ENCODE measurements at places on chromosomes 1 and 21. TPM values are rescaled to one million over a fixed set of nuclear protein-coding genes. Genes with fewer than 3 reads are reported as not detected.
A peak's percentile ranks its signal among the peaks of the same experiment; 100 is the strongest.

GRCh38 chr1:40276122-40276521, 18.1 kb downstream of the ZMPSTE24 start:
- DNase-seq = no peak

DNA sequence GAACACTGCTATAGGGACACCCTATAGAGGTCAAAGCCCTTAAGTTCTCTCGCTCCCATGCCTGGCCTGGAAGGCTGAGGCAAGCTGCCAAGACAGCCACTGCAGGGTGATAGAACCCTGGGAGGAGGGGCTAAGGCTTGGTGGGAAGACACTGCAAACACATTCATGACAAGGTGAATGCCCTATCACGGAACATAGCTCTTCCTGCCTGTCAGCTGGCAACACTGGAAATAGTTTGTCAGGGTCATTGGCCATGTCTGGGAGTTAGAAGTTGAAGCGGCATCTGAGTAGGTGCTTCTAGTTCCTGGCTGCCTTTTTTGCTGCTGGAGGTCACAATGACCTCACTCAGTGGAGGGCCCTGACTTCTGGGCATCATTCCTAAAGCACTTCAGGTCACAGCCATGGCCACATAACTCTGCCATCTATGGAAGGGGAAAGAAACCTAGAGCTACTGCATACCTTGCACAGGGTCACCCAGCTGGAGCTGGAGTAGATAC, 4.2 kb downstream of the FABP3 start:
- peak; percentile 63 for DNase-seq

GRCh38 chr1:114208714-114209113, 55.0 kb upstream of the SYT6 start:
- no peak for DNase-seq

GRCh38 chr21:33149181-33149580, 79.2 kb downstream of the OLIG1 start:
- no peak for DNase-seq

DNA sequence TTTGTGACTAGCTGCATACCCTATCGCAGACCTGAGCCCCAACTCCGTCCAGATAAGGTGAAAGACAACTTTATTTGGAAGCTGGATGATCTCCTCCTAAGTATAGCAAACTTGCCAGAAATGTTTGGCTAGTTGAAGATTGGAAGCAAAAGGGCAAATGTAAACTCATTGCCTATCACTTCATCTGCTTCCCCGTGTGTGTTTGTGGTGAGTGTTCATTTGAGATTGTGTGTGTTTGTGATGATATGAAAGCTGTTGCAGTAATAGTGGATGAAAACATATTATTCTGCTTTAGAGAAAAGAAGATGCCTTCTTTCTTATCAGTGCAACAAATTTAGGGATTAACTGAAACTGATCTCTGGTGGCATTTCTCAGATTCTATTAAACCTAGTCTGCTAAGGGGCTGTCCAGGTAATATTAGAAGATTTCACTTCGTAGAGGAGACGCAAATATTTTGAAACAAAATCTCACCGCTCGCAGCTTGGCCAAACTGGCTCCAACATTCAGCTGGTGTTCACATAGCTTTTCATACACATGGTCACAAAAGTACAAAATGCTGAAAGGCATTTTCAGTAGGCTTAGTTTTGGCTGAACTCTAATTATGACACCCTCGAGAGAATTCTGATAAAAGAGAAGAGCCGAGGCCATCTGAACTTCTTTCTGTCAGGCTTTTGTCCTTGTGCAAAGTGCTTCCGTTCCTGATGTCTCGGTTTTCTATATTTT, 1.1 kb downstream of the TBX19 start:
- no peak for DNase-seq

GRCh38 chr1:6145864-6146410, 34.2 kb downstream of the CHD5 start:
- no peak for DNase-seq

DNA sequence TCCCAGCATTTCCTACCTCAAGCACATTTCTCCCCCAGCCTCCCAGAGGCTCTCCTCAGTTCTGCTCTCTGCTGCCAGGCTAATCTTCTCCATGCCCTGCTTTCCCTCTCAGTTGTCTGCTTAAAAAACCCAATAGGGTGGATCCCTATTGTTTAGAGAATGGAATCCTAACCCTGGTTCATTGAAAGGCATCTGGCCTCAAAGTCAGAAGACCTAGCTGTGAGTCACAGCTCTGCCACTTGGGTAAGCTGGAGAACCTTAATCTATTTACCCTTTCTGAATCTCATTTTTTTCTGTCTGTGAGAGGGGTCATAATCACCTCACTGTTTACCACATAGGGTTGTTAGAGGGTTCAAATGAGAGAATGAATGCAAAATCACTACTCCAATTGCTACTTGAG, 12.5 kb upstream of the MYOC start:
- DNase-seq = no peak

DNA sequence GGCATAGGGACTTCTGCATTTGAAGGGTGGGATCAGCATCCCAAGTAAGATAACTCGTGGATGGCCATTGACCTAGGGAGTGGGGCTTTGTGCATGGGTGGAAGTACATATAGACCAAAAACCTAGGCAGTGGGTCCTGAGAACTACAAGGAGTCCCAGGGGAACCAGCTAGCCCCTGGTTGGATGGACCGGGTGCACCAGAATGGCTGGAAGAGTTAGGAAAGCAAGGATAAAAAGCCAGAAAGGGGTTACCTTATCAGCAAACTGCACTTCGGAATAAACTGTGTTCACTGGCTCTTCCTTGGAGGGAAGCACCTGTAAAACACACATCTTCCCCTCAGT, 26.6 kb upstream of the SLAMF6 start:
- DNase-seq = no peak

- peak; percentile 54 for DNase-seq
Observed at GRCh38 chr1:13948888-13949391, 249.0 kb downstream of the PRDM2 start.

GRCh38 chr1:68703921-68704354, 207.1 kb upstream of the DEPDC1 start:
- DNase-seq = no peak

DNA sequence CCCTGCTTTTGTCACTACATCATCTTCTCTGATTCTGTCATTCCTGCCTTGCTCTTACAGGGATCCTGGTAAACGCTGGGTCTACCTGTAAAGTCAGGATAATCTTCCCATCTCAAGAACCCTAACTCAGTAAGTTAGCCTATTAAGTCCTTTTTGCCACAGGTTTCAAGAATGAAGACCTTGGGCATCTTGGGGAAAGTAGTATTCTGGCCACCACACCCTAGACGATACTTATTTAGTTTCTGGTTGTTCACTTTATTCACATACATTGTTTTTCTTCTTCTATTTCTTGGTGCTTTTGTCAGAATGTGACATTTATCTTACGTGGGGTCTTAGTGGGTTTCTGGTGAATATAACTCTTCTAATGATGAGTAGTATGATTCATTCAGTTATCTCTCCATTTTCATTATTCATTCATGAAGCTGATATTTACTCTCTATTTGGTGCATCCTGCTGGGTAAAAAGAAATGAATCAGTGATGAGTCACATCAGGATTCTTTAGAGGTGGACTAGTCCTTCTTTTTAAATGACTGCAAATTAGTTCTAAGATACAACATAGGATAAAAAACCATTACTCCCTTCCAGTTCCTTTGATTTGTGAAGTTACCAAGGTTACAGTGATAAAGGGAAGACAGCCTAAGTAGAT, 514.4 kb upstream of the B3GALT2 start:
- DNase-seq = no peak

- DNase-seq = no peak
Observed at GRCh38 chr1:175479521-175480342, 263.7 kb downstream of the TNR start.

DNA sequence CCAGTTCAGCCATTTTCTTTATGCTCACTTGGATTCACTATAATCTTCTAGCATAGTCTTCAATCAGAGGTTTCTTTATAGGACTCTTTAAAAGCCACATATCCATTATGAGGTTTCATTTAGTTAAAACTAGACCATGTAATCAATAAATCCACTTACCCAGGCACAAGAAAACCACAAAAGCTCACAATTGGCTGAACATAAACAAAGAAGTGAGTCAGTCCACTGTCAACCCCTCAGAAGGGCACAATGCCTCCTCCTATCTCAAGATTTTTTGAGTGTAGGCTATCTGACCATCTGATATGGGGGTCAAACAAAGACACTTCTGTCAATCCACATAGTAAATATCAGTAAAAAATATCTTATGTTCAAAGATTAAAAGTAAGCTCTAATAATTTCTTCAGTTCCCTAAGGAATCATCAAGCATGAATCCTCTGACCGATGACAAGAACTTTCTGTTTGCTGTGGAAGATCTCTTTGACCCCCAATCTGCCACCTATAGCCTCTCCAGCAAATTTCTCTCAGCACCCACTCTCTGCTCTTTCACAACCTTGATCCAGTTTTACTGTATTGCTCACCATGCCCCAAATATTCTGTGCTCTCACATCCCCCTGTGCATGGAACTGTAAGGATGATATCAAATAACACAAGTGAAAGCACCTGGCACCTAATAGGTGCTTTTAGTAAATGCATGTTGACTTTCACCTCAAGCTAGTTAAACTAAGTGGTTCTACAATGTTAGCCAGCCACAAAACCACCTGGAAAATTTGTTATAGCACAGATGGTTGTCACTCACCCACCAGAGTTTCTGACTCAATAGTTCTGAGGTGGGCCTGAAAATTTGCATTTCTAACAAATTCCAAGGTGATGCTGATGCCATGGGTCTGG, 16.7 kb downstream of the RAB3B start:
- DNase-seq = no peak

- no peak for DNase-seq
Observed at GRCh38 chr21:38938343-38938742, 132.6 kb downstream of the ETS2 start.

DNA sequence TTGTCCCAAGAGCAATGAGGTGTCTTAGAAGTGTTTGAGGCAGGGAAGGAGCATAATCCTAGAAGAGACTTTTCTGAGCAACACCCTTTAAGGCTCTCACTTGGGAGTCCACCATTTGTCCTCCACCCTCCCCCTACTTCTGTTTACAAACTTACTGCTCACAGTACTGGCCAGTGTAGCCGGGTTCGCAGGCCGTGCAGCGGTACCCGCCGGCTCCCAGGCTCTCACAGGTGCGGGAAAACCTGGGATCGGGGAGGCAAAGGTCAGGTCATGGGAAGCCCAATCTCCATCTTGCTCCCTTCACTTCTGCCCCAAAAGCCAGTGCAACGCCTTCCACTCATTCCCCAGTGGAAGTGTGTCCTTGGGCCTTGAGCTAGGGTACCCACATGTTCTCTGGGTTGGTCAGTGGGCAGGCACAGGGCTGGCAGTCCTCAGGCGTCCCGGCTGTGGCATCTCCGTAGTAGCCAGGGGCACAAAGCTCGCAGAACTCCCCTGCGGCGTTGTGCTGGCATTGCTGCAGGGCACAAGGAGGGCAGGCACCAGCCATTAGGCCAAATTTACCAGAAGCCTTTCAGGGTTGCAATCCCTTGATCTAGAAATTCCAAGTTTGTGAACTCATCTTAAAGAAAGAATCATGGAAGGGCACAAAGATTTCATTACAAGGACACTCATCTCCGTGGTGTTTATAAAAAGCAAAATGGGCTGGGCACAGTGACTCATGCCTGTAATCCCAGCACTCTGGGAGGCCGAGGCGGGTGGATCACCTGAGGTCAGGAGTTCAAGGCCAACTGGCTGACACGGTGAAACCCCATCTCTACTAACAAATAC, 49.8 kb downstream of the LDLRAD2 start:
- no peak for DNase-seq

DNA sequence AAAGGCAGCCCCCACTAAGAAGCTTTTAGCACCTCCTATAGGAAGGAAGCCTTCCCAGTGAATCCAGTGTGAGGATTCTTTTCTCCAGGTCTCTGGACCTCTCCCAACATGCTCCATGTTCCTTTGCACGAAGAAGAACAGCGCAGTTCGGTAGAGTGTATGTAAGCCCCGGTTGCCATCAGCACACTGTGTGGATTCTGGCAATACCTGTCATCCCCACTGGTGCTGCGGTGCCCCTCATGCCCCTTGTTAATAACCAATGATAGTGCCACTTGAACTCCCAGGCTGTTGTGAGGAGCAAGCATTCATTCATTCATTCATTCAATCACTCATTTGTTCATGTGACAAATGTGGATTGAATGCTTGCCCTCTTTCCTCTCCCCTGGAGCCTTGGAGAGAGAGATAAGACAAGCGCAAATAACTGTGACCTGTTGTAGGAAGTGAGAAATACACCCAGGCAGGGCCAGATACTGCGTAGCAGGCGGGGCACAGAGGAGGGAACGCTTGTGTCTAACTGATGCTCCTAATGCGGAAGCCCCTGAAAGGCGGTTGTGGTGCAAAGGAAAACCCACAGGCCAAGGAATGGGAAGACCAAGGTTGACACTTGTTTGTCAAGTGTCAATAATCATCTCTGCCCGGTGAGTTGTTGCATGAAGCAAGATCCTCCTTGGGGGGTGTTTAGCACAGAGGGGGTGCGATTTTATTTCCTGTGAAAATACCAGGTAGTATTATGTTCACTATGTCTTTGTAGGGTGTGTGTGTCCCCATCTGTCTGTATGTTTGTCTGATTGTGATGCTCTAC, 9.8 kb downstream of the LGR6 start:
- DNase-seq = no peak

DNA sequence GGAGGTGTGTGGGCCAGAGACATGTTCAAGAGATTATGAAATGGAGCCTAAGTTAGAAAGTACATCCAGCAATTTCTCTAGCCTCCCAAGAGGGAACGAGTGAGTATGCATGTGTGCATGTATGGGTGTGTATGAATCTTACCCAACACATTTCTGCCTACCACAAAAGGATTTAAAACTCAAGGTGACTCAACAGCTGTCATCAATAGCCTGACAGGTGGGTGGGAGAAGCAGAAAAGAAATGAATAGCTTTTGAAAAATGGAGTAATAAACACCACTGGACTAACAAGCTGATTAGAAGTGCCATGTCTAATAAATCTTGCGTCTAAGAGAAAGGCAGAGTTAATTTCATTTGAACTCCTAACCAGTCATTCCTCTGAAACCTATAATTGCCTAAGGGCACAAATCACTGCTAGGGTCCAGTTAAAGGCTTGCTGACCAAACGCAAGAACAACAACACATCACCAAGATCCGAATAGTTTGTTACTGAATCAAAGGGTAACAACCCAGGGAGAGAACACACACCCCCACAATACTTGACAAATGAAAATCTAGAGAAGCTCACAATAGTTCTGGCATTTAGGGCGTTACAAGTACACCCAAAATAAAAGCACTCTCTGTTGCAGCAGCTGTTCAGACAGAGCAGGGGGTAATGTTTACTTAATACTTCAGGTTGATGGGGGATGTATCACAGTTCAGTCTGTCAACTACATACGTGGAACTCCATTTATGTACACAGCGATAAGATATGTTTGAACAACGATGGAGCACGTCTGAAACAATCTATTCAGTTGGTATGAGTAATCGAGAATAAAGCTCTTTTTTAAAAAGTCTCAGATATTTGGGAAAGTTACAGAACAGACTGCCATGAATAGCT, 1.4 kb downstream of the KIAA0319L start:
- DNase-seq = no peak

GRCh38 chr1:200173097-200173618, 145.6 kb downstream of the NR5A2 start:
- DNase-seq = no peak

- no peak for DNase-seq
Observed at GRCh38 chr1:23923592-23924499, 10.7 kb upstream of the CNR2 start.

The BTG3 gene
- total RNA-seq = 16.7 TPM

The KCND3 gene
- 0.15 TPM for total RNA-seq

The LAX1 gene
- 0.11 TPM for total RNA-seq

The RGS8 gene
- total RNA-seq = 1.7 TPM

The CFHR4 gene
- total RNA-seq = not detected

The RBM11 gene
- 7.6 TPM for total RNA-seq

The NLRP3 gene
- total RNA-seq = 1.2 TPM

The NBPF6 gene
- not detected for total RNA-seq

The RIPK4 gene
- 0.08 TPM for total RNA-seq

The DIRAS3 gene
- total RNA-seq = 56.0 TPM

The TIE1 gene
- total RNA-seq = 10.6 TPM

The RGS13 gene
- total RNA-seq = 0.12 TPM

The KRTAP12-4 gene
- total RNA-seq = not detected
